Suppressor macrophage treated with lipopolysaccharide for 4 hours (primary cell): ENCODE measurements at places on chromosomes 1 and 21.

- no peak for DNase-seq
Observed at GRCh38 chr1:243470502-243470901, 214.7 kb downstream of the SDCCAG8 start.

DNA sequence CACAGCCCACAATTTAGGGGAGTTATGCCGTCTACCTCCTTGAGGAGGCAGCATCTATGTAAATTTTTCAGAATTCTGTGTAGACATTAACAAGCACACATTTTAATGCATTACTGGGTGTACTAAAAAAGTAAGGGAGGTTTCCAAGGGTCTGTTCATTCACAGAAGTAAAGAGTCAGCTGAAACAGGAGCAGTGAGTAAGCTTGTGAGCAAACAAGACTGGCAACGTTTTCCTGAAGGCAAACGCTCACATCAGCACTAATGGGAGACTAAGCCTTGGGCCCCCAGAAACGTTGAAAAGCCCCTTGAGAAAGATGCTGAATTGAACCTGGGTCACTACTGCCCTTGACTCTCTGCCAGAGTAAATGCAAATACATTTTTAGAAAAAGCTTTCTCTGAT is 25.7 kb downstream of the RPRD2 start:
- no peak for DNase-seq

GRCh38 chr1:82632155-82632554 is 831.4 kb downstream of the ADGRL2 start:
- DNase-seq: no peak

GRCh38 chr1:115765091-115765490 is 3.4 kb downstream of the CASQ2 start:
- DNase-seq: no peak

DNA sequence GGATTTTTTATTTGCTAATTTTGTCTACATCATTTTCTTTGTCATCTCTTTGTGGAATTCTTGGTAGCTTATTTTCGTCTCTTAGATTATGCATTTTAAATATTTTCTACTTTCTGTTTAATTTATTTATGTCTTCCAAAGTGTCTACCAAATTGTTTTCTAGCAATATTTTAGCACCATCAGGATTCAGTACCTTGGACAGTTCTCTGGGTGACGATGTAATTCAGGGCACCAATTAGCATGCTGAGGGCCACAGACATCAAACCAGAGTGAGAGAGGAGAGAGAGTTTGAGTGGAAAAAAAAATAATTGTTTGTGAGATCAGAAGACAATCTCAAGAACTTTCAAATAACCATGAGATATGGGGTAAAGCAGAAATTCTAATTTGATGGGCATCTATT is 169.8 kb upstream of the CXADR start:
- DNase-seq: peak; percentile 1

DNA sequence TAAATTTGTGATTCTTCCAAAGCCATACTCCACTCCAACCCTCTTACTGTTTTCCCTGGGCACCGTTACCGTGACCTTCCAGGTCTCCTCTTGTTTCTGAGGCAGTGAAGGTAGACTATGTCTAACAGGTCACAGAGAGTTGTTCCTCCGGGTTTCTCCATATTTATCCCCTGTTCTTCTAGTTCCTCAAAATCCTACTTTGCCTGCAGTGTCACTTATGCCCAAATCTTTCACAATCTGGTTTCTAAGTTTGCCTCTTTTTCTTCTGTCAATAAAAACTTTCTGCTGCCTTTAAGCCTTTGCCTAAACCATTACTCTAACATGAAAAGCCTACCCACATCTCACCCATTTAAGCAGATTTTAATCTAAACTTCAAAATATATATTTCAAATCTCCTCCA is 87.7 kb downstream of the C4BPA start:
- peak; percentile 45 for DNase-seq

GRCh38 chr1:89763649-89763986 is 57.2 kb upstream of the LRRC8D start:
- DNase-seq: no peak

- no peak for DNase-seq
Observed at GRCh38 chr1:226132728-226133503, 53.6 kb downstream of the ACBD3 start.

DNA sequence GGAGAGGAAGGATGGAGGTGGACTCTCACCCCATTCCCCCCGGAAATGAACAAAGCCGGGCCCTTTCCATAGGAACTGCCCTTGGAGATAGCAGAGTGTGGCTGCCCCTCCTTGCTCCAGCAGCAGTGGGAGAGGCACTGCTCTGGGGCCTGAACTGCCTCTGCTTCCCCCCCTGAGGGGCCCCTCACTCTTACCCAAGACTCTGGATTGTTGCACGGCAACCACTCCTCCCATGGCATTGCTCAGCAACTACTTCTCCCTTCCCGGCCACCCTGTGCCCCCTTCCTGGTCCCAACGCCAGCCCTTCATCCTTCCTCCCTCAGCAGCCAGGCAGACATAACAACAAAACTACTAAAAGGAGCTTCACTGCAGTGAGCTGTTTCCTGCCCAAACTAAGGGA is 3.0 kb upstream of the ACKR1 start:
- no peak for DNase-seq

GRCh38 chr1:177413982-177414596 is 243.3 kb downstream of the BRINP2 start:
- no peak for DNase-seq

GRCh38 chr21:32347351-32347750 is 45.5 kb downstream of the URB1 start:
- DNase-seq: no peak

DNA sequence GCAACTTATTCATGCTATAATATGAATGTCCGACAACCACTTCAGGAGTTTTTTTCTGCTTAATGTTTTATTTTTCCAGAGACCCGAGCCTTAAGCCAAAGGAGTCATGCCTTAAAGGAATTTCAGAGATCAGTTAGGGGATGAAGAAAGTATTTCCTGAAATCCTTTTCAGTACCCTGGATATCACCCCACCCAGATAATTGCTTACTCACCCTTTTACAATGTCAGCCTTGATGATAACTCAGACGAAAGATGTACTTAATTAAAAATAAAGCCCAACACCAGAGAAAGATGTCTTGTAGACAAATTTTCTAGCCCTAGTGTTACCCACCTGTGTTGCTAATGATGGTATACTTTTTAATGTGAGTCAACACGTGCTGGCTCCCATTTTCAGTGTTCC is 124.1 kb downstream of the XCL2 start:
- no peak for DNase-seq
